Activated naive CD4-positive, alpha-beta T cell treated with Interleukin-2 at 50 U/mL for 16 hours (primary cell): ENCODE measurements at places on chromosomes 11 and 22.
A peak's percentile ranks its signal among the peaks of the same experiment; 100 is the strongest.

DNA sequence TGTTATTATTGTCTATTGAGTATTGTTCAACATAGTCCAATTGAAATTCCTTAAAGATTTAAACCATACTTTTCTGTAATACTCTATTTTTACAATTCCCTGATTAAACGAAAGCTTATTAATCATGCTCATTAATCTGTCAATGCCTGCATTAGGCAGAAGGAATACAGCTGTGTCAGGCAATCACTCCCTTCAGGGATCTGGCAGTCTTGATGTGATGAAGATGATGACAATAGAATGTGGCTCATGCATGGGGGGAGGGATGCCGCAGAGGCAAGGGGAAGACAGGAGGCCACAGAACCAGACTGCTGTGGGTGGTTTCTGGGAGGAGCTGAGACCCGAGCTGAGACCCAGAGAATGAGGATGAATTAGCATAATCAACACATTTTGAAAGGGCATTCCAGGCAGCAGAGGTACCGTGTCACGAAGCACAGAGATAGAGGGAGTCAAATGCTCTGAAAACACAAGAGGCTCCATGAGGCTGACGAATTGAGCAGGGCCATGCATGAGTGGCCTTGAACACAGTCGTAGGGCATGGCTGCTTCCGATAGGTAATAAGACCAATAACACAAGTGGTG lies 1075.5 kb downstream of the OPCML start:
- no peak for DNase-seq

- no peak for DNase-seq
Measured at GRCh38 chr11:27161071-27161470, 120.5 kb downstream of the BBOX1 start.

DNA sequence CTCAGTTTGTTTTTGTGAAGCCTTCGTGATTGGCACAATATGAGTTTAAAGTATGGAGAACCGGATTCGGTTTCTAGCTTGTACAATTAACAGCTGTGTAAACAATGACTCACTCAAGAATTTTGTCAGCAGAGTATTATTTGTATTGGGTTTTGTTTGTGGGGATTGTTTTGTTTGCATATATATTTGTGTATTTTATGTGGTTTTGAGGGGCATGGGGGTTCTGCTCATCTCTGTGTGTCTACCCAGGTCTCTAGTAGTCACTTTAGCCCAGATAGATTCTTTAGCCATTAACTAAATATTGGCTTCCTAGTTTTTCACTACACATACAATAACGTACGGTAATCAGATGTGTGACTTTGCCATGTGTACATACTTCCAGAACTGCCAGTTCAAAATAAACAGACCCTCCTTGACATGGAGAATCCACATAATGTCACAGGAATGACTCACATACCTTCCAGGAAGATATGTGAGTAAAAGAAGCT lies 7.5 kb upstream of the MS4A7 start:
- DNase-seq = no peak

DNA sequence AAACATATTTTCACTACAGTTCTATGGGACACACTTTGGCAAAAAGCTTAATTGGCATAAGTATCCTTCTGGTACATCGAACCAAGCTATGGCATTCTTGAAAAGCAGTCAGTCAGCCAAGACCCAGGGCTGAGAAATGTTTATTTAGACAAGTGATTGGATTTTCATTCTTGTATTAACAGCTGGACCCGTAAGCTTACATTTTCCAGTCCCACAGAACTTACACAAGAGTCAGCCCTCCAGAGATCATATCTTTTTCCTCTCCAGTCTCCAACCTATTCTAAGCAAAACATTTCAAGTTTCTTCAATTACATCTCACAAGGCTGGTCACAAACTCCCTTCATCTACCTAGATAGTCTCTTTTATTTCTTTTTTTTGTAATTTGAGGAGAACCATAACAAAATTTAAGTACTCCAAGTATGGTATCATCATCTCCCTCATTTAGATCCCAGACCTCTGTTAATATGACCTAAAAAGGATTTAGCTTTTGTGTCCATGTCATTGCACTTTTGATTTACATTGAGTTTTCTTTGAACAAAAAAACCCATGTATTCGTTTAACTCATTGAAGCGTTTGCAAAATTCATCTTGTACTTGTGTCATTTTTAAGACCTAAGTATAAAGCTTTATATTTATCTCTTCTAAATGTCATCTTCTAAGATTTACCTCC lies 67.9 kb upstream of the GRK3 start:
- no peak for DNase-seq

DNA sequence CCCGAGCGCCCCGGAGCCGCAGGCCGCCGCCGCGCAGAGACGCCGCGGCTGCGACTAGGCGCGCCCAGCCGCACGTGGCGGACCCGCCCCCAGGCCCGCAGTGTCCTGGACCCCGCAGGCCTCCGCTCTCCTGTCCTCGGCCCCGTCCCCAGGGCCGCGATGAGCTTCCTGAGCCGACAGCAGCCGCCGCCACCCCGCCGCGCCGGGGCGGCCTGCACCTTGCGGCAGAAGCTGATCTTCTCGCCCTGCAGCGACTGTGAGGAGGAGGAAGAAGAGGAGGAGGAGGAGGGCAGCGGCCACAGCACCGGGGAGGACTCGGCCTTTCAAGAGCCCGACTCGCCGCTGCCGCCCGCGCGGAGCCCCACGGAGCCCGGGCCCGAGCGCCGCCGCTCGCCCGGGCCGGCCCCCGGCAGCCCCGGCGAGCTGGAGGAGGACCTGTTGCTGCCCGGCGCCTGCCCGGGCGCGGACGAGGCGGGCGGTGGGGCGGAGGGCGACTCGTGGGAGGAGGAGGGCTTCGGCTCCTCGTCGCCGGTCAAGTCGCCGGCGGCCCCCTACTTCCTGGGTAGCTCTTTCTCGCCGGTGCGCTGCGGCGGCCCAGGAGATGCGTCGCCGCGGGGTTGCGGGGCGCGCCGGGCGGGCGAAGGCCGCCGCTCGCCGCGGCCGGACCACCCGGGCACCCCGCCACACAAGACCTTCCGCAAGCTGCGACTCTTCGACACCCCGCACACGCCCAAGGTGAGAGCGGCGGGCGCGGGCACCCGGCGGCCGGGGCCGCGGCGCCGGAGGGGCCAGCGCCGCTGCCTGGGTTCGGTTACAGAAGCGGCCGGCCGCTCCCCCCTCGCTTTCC lies 528 bp downstream of the WEE1 start:
- no peak for DNase-seq

DNA sequence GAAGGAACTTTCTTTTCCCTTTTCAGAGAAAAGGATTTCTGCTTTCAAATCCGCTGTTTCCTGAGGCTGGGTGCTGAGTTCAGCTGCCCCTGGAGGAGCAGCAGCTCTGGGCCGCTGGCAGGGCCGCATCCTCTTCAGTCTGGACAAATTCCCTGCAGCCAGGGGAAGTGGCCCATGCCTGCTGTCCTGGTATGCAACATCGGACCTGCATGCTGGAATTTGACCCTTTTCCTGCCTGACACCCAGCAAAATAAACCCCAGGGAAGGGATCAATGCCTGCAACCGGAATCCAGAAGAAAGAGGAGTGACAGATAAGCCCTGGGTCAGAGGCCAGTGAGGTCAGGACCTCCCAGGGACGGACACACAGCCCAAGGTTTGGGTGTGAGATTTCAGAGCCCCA lies 54.1 kb upstream of the LINC01488 start:
- no peak for DNase-seq

DNA sequence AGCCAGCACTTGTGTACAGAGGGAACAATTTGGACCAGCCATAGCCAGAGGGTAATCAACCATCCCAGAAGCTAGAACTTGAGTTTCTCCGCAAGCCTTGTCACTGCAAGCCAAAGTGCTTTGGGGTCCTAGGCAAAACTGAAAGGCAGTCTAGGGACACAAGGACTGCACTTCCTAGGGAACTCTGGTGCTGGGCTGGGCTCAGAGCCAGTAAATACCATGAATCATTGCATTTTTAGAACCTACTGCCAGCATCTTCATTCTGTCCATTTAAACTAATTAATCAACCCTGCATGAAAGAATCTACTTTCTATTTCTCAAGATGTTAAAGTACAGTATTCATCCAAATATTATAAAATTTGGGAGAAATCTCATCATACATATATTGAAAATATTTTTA lies 20.0 kb downstream of the PATE3 start:
- no peak for DNase-seq

DNA sequence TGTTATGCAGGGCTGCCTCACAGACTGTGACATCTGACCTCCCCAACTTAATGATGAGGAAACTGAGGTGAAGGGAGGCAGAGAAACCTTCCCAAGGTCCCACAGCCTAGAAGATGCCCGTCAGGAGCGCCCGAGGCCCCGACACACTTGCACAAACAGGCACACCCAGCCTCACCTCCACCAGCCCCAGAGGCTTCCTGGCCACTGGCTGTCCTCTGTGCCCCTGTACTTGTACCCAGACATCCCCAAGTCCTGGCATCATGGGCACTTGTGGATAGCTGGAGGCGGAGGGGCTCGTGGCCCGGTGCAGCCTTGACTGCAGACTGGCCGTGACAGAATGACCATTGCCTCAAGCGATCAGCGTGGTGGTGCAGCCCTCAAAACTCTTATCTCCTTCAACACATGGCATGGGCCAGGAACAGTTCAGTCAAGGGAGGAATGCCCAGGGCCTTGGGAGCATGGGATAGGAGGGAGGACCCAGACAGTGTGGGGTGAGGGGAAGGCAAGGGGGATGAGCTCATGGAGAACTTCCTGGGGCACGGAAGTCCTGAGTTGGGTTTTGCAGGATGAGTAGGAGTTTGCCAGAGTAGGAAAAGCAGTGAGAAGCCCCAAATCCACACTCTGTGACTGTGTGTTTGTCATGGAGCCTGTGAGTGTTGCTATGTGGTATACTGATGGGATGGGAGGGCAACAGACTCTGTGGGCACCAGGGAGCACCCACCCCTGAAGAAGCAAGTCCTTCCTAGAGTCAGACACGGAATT lies 25.8 kb upstream of the PPARA start:
- DNase-seq = no peak

DNA sequence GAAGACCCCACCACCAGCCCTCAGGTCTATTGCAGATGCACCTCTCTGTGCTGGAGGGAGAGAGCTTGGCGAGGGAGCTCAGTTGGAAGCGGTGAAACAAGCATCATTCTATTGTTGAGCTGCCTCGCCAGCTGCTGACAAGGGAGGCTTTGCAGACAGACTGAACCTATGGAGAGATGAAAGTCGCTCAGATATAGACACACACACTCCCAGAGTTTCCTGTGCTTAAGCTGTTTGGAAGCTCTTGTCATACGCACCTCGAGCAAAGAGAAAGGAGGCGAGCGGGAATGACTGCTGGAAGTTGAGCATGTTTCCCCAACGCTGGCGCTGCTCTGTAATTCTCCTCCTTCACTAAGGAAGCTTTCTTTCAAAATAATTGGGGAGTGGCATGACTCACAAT lies 126.1 kb downstream of the TRIM29 start:
- DNase-seq = no peak

DNA sequence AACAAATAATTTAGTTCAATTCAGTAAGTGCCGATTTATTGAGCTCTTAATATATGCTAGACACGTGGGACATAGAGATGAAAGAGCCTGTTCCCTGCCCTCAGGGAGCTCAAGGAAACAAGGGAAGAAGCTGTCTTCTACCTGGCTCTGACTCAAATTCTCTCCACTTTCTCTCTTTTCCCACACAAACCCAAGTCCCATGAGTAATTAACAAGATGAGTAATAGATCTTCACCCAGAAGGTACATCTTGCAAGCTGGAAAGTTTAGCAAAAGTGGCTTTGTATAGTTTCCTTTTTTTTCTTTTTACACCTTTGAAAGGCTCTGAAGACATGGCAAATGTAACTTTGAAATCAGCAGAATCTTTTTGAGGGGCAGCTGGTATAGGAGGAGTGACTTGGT lies 48.2 kb upstream of the CHST1 start:
- no peak for DNase-seq

GRCh38 chr11:92245700-92246271 lies 21.2 kb downstream of the FAT3 start:
- no peak for DNase-seq

DNA sequence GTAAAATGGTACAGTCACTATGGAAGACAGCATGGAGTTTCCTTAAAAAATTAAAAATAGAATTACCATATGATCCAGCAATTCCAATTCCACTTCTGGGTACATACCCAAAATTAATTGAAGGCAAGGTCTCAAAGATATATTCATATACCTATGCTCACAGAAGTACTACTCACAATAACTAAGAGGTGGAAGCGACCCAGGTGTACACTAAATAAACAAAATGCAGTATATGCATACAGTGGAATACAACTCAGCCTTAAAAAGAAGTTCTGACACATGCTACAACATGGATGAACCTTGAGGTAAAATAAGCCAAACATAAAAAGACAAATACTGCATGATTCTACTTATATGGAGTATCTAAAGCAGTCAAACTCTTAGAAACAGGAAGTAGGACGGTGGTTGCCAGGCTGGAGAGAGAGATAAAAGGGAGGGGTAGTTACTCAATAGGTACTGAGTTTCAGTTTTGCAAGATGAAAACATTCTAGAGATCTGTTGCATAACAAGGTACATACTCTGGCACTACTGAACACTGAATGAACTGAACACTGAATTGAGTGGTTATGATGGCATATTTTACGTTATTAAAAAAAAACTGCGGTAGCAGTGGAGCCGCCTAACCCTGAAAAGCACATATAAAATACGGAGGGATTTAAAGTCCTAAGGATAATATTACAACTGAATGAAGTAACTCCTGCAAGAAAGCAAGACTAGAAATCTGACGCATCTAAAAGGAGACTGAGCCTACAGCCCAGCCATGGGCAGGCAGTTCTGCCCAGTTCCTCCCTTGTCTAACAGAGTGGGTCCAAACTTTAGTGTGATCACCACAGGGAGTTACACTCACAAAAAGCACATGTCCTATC lies 12.8 kb downstream of the DGCR2 start:
- DNase-seq = peak; percentile 44

DNA sequence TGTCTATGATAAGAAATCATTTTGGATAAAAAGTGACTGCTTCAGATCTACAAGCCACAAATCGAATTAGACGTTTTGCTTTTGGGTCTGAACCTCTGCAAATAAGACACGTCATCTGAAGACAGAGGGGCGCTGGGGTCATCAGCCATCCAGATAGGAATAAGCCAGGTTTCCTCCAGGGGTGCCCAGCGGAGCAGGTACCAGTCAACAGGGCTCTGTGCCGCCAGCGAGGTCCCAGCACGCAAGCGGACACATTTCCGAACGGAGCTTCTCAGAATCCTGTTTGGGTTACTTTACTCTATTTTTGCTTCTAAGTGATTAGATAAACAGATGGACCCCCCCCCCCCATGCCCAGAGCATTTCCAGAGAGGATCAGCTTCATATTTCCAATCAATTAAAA lies 873.8 kb downstream of the BRD1 start:
- DNase-seq = no peak

- DNase-seq = no peak
Measured at GRCh38 chr11:8870411-8871170, 40.4 kb upstream of the AKIP1 start.
